ENCODE measurements at places on chromosomes 2 and 18. TPM values are rescaled to one million over a fixed set of nuclear protein-coding genes. Genes with fewer than 3 reads are reported as not detected.

The DAPL1 gene
- not detected for total RNA-seq

- no peaks in the 10 kb centered on the region for H3K36me3 ChIP-seq
- H3K27me3 ChIP-seq: no peaks in the 10 kb centered on the region
- H3K4me1 ChIP-seq: peaks cover 41% of the 10 kb centered on the region
- peak overlapping the region; percentile 75 for H3K27ac ChIP-seq
- no peak for DNase-seq
Observed at GRCh38 chr18:55879331-55879730, 291.3 kb upstream of the TCF4 start.

- DNase-seq: no peak
- peaks cover 4% of the 10 kb centered on the region for H3K4me1 ChIP-seq
- H3K27ac ChIP-seq: no peak overlapping the region
- H3K4me3 ChIP-seq: no peak overlapping the region
Observed at GRCh38 chr2:141199711-141200110, 931.1 kb downstream of the LRP1B start.

The CCL20 gene
- 0.36 TPM for total RNA-seq

GRCh38 chr2:56185101-56185581 is 1.4 kb downstream of the CCDC85A start:
- H3K27ac ChIP-seq: no peak overlapping the region
- peak overlapping the region; percentile 77 for H3K4me3 ChIP-seq
- DNase-seq: no peak
- H3K36me3 ChIP-seq: no peaks in the 10 kb centered on the region

The WIPF1 gene
- 20.6 TPM for total RNA-seq

DNA sequence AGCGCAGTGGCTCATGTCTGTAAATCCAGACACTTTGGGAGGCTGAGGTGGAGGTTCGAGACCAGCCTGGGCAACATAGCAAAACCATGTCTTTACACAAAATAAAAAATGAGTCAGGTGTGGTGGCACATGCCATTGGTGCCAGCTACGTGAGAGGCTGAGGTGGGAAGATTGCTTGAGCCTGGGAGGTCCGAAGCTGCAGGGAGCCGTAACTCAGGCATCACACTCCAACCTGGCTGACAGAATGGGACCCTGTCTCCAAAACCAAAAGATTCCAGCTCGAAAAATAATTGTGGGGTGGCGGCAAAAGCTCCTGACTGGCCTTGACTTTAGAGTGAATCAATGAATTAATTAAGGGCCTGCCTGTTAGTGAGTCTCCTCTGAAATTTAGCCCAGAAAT is 1.2 kb upstream of the ALPP start:
- no peaks in the 10 kb centered on the region for H3K4me1 ChIP-seq
- H3K4me3 ChIP-seq: no peak overlapping the region
- H3K36me3 ChIP-seq: no peaks in the 10 kb centered on the region
- no peaks in the 10 kb centered on the region for H3K27me3 ChIP-seq

DNA sequence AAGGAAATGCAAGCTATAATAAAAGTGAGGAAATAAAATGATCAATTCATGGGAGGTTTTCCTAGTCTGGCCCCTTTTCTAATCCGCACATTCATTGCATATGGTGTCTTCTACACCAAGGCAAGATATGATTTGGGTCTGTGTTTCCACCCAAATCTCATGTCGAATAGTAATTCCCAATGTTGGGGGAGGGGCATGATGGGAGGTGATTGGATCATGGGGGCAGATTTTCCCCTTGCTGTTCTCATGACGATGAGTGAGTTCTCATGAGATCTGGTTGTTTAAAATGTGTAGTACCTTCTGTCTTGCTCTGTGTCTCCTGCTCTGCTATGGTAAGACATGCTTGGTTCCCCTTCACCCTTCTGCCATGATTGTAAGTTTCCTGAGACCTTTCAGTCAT is 315.4 kb downstream of the CYRIA start:
- H3K4me3 ChIP-seq: no peak overlapping the region
- peaks cover 6% of the 10 kb centered on the region for H3K36me3 ChIP-seq
- no peaks in the 10 kb centered on the region for H3K27me3 ChIP-seq
- H3K4me1 ChIP-seq: no peaks in the 10 kb centered on the region

DNA sequence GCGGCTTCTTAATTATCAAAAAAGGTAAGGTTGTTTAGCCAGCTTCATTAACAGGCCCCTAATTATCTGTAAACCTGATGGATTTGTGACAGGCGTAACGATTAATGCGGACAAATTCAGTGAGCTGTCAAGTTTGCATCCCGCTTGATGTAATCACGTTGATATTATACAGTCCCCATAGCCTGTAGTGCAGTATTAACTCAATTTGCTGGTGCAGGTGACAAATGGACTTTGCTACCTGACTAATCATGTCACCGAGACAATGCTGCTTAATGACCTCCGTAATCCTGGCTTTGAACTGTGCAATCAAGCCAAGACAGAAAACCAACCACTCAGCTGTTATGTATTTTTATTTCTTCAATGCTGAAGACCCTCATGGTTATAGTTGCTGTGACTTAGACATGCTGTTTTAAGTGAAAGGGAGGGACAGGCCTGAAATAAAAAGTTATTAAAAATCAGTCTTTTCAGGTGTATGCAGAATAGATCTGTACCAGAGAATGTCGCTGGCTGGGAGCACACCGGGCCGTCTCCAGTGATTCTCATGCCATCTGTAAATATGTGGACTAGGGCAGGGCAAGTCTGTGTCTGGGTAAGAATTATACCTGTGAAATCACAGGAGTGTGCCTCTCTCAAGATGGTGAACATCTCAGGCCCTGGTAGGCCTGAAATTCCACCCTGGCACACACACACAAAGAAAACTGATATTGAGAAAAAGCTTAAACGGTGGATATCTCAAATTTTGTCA is 4.3 kb downstream of the TSHZ1 start:
- no peaks in the 10 kb centered on the region for H3K36me3 ChIP-seq
- DNase-seq: no peak
- peak overlapping the region; percentile 95 for H3K27ac ChIP-seq

- H3K4me3 ChIP-seq: no peak overlapping the region
- peaks cover 3% of the 10 kb centered on the region for H3K36me3 ChIP-seq
- peaks cover 39% of the 10 kb centered on the region for H3K4me1 ChIP-seq
Observed at GRCh38 chr2:226754821-226755604, 44.6 kb downstream of the IRS1 start.

DNA sequence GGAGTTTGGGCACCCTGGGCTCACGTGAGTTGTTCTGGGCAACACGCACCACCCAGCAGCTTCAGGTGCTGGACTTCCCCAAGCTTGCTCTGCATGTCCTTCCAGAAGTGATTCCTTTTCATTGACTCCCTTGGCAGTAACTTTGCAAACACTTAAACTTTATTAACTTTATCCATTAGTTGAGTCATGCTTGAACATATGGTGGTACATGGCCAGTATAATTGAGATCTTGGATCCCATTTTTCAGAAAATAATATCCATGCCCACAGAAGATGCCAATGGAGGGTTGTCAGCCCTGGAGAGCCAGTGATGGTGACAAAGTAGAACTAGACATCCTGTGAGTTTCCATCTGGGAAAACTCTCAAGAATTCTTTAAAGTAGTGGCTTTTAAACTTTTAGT is 144.2 kb downstream of the COPS8 start:
- H3K4me1 ChIP-seq: no peaks in the 10 kb centered on the region
- DNase-seq: no peak
- no peak overlapping the region for H3K4me3 ChIP-seq
- H3K27me3 ChIP-seq: no peaks in the 10 kb centered on the region
- H3K27ac ChIP-seq: no peak overlapping the region

DNA sequence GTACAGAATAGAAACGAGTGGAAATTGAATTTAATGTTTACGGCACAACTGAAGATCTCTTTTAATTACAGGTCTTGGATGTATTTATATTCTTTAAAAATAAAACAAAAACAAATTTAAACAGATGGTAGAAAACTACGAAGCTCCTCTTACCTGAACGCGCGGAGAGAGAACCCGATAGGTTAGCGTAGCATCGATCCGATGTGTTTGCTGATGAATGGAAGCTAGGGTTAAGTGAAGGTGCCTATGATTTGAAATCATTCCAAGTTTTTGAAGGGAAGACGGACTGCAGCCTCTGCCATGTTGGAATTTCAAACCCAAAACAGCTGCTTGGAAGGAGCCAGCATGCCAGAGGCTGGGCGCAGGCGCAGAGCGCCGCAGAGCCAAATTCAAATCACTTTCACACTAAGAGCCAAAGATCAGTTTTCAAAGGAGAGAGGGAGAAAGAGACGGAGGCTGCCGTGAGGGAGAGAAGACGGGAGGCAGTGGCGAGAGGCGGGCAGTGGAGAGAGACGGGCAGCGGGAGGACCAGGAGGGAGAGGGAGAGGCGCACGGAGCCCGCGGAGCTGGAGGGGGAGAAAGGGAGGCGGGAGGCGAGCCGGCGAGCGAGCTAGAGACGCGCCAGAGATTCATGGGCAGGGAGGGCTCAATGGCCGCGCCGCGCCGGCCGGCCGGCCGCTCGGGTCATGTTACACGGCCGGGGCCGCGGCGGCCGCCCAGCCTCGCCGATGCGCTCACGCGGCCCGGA is at the start of gene FIGN:
Gene FIGN (minus strand): TSS at position 324 of the 748 bp plus-strand sequence. CDS start 1,081 bp downstream, outside the sequence.
- peak within 1 kb of the TSS; percentile 92 for H3K27ac ChIP-seq
- DNase-seq: peak; percentile 55
- peaks cover 1% of the 10 kb centered on the region for H3K27me3 ChIP-seq
- no peaks in the 10 kb centered on the region for H3K36me3 ChIP-seq

The MEIS1 gene
- total RNA-seq: 305 TPM

- no peaks in the 10 kb centered on the region for H3K27me3 ChIP-seq
- DNase-seq: peak; percentile 63
- peak overlapping the region; percentile 83 for H3K4me3 ChIP-seq
- peak overlapping the region; percentile 82 for H3K27ac ChIP-seq
Observed at GRCh38 chr2:95158891-95159619, 593 bp downstream of the ZNF514 start.

The INHBB gene
- not detected for total RNA-seq

- H3K36me3 ChIP-seq: peaks cover 13% of the 10 kb centered on the region
- H3K27me3 ChIP-seq: no peaks in the 10 kb centered on the region
- peak overlapping the region; percentile 61 for H3K27ac ChIP-seq
- H3K4me1 ChIP-seq: peaks cover 25% of the 10 kb centered on the region
- no peak overlapping the region for H3K4me3 ChIP-seq
Observed at GRCh38 chr18:48766026-48766425, 184.7 kb downstream of the SMAD7 start.

GRCh38 chr18:5771343-5771742 is 124.0 kb downstream of the TMEM200C start:
- H3K27me3 ChIP-seq: peaks cover 6% of the 10 kb centered on the region
- H3K4me1 ChIP-seq: peaks cover 11% of the 10 kb centered on the region
- DNase-seq: no peak
- H3K27ac ChIP-seq: peak overlapping the region; percentile 21
- H3K36me3 ChIP-seq: no peaks in the 10 kb centered on the region
- no peak overlapping the region for H3K4me3 ChIP-seq

GRCh38 chr2:196086517-196087368 is 18.1 kb upstream of the DNAH7 start:
- peaks cover 9% of the 10 kb centered on the region for H3K36me3 ChIP-seq
- peaks cover 4% of the 10 kb centered on the region for H3K4me1 ChIP-seq
- no peak overlapping the region for H3K27ac ChIP-seq
- DNase-seq: no peak

DNA sequence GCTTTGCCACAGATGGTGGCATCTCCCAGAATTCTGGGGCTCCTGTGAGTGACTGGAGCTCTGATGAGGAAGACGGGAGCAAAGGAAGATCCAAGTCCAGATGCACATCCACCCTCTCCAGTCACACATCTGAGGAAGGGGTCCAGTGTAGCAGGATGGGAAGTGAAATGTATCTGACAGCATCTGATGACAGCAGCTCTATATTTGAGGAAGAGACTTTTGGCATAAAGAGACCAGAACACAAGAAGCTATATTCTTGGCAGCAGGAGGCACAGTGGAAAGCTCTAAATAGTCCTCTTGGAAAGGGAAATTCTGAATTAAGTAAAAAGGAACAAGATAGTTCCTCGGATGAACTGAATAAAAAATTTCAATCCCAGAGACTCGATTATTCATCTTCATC is 23.5 kb upstream of the C1GALT1C1L start:
- peaks cover 2% of the 10 kb centered on the region for H3K27me3 ChIP-seq
- DNase-seq: no peak
- H3K4me3 ChIP-seq: no peak overlapping the region
- peaks cover 2% of the 10 kb centered on the region for H3K4me1 ChIP-seq
- H3K36me3 ChIP-seq: no peaks in the 10 kb centered on the region

DNA sequence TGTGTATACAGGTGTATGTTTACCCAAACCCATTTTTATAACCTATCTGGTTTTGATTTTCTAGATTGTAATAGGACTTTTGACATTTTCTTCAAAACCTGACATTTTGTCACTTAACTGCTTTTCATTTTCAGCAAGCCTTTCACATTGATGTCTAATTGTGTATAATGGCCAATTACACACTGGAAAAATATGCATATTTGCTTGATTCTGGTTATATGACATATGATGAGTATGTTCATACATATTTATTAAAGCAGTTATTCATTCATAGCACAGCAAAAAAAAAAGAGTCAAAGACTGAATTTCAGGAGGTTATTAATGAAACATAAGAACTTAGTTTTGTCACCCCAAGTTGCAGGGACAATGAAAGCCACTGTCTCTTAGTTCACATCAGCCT is 307.7 kb upstream of the TNP1 start:
- peaks cover 11% of the 10 kb centered on the region for H3K4me1 ChIP-seq
- H3K36me3 ChIP-seq: peaks cover 4% of the 10 kb centered on the region
- no peak overlapping the region for H3K4me3 ChIP-seq
- DNase-seq: no peak
- H3K27ac ChIP-seq: no peak overlapping the region

- peaks cover 17% of the 10 kb centered on the region for H3K4me1 ChIP-seq
- H3K27me3 ChIP-seq: no peaks in the 10 kb centered on the region
- DNase-seq: no peak
- H3K4me3 ChIP-seq: no peak overlapping the region
Observed at GRCh38 chr2:192122141-192122540, 72.6 kb downstream of the TMEFF2 start.

DNA sequence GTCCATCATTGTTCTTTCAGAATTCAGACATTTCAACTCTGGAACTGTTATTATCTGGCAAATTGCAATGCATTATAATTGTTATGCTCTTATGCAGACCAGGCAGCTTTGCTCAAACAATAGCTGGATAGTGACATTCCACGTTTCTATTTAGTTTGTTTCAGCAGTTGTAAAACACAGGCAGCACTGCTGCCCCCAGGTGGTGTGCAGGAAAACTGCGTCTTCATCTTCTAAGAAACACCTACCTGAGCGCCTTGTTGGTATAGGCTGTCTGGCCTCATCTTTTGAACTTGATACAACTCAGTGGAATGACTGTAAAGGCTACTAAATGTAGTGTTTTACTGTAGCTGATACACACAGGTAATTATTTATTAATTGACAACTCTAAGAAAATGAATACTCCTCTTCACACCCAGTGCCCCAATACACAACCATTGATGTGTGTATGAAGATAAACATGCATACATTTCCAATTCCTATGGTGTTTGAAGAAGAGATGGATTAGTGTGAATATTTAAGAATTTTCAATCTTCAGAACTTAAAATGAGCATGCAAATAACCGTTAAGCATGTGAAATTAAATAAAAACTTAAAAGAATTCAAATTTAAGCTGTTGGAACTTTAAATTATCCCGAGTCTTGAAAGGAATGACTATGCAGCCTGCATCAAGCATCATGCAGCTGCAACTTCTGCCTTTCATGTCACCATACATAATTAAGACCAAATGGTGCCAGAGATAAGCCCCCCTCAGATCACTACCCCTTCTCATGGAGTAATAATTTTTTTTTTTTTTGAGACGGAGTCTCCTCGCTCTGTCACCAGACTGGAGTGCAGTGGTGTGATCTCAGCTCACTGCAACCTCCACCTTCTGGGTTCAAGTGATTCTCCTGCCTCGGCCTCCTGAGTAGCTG is 85.6 kb downstream of the CD8B2 start:
- DNase-seq: no peak
- peaks cover 22% of the 10 kb centered on the region for H3K4me1 ChIP-seq
- no peaks in the 10 kb centered on the region for H3K36me3 ChIP-seq
- no peak overlapping the region for H3K4me3 ChIP-seq

- peaks cover 2% of the 10 kb centered on the region for H3K36me3 ChIP-seq
- H3K27me3 ChIP-seq: no peaks in the 10 kb centered on the region
- no peak overlapping the region for H3K27ac ChIP-seq
- H3K4me1 ChIP-seq: peaks cover 38% of the 10 kb centered on the region
Observed at GRCh38 chr2:28271919-28272250, 120.8 kb upstream of the FOSL2 start.

Measured in mesothelial cell of epicardium (in vitro differentiated cells).